Panc1 (cell line): ENCODE measurements at places on chromosomes 12 and 14. TPM values are rescaled to one million over a fixed set of nuclear protein-coding genes. Genes with fewer than 3 reads are reported as not detected.

Gene TSPAN8
- total RNA-seq, result 4.2 TPM

DNA sequence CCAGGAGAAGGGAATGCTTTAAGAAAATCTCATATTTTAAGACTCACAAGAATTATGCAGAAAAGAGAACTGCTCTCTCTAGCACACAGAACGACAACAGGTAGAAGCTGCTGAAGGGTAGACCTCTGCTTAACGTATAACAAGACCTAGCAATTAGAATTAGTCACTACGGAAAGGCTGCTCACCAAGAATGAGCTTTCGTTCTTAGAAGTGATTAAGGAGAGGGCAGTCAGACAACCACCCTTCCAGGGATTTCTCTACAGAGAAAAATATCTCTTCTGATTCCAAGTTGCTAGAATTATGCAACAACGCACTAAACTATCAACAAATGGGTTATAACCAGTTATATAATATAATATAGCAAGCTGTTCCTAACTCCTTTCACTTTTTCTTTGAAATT lies 18.6 kb downstream of the LRIG3 start:
- no peak for DNase-seq

DNA sequence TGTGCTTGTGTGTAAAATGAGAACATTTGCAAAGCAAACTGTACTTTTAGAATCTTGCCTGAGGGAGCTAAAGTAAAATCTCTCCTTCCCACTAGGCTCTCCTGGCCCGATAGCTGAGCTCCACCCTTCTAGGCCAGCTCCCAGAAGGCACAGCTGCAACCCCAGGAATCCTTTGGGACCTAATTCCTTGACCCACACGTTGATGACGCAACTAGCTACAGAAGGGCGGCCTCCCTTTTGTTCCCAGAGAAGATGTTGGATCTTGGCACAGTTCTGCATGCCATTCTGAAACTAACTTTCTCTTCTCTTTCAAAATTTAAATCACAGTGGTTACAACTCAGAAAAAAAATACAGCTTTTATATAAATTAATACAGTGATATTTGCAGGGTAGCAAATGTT lies 268.1 kb downstream of the EGLN3 start:
- no peak for DNase-seq

- DNase-seq, result no peak
Measured at GRCh38 chr12:116941188-116941587, 30.4 kb downstream of the FBXW8 start.

Gene PLEKHH1
- total RNA-seq, result 6.7 TPM

DNA sequence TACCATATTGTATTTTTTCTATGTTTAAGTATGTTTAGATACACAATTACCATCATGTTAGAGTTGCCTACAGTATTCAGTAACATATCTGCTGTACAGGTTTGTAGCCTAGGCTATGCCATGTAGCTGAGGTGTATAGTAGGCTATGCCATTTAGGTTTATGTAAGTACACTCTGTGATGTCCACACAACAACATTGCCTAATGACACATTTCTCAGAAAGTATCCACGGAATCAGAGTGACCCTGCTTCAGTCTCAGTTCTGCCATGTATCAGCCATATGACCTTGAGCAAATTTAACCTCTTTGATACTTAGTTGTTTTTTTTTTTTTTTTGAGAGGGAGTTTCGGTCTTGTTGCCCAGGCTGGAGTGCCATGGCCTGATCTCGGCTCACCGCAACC lies 12.7 kb downstream of the SUSD6 start:
- no peak for DNase-seq

Gene ITGB7
- 0.98 TPM for total RNA-seq

DNA sequence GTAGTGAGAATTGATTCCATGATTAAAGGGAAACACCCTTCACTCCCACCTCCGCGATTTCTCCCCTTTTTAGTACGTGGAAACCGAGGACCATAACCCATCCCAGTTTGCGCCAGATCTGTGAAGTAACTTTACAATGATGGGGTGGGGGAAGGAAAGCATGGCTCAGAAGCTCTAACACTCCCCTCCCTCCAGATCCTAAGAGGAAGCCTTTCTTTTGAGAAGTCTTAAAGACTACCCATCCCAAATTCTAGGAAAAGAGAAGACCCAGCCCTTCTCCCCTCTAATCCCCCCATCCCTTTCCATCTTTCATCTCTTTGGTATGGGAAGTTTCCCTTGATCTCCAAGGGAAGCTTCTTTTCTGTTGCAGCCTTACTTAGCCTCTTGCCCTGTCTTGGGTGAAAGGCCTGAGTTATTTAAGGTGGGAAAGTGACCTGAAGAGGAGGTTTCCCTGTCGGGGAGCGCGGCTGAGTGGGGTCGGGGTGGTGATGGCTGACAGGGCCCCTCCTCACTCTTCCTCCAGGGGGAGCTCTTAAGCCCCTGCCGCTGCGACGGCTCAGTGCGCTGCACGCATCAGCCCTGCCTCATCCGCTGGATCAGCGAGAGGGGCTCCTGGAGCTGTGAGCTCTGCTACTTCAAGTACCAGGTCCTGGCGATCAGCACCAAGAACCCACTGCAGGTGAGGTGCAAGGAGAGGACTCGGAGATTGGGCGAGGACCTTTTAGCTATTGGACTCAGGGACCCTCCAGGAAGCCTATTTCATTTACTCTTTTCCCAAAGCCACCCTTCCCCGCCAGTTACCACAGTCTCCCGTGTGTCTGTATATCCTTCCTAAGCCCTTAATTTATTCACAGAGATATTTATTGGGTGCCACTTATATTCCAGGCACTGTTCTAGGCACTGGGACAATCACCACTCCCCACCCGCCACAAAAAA lies 1.8 kb downstream of the MARCHF9 start:
- no peak for DNase-seq

DNA sequence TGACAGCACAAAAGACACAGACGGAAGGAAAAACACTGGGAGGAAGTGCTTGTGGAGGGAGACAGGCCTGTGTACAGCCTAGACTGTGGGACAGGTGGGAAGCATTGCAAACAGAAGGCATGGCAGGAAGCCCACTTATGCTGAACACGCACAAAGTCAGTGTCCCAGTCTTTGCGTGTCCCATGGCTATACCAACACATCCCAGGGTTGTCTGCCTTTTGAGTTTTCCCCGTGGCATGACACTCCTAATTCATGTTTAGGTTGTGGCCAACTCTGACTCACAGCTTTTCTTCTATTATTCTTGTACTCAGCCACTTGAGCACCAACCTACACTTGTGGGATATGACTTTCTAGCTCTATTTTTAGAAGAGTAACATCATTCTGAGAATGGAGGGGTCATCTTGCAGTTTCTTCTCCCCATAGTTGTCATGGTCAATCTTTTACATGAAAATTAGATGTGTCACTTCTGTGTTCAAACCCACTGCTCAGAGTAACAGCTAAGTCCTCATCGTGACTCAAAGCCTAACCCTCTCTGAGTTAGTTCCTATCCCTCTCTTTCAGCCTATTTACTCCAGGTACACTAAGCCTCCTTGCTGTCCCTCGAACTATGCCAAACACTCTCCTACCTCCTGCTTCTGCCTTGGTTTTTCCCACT lies 27.5 kb upstream of the JPH4 start:
- no peak for DNase-seq

- no peak for DNase-seq
Measured at GRCh38 chr12:62530596-62530995, 64.0 kb downstream of the MON2 start.
